Psoas muscle (tissue), 8 donors: ENCODE measurements at places on chromosomes 4 and X. TPM values are rescaled to one million over a fixed set of nuclear protein-coding genes. Genes with fewer than 3 reads are reported as not detected.

Gene RAP1GDS1
- 7.2 TPM for total RNA-seq

Gene MUC7
- total RNA-seq = not detected

Gene GYG2
- total RNA-seq = 0.52 TPM

Gene F8
- total RNA-seq = 26.2 TPM

Gene TBC1D9
- 4.6 TPM for total RNA-seq

Gene TGIF2LX
- not detected for total RNA-seq

DNA sequence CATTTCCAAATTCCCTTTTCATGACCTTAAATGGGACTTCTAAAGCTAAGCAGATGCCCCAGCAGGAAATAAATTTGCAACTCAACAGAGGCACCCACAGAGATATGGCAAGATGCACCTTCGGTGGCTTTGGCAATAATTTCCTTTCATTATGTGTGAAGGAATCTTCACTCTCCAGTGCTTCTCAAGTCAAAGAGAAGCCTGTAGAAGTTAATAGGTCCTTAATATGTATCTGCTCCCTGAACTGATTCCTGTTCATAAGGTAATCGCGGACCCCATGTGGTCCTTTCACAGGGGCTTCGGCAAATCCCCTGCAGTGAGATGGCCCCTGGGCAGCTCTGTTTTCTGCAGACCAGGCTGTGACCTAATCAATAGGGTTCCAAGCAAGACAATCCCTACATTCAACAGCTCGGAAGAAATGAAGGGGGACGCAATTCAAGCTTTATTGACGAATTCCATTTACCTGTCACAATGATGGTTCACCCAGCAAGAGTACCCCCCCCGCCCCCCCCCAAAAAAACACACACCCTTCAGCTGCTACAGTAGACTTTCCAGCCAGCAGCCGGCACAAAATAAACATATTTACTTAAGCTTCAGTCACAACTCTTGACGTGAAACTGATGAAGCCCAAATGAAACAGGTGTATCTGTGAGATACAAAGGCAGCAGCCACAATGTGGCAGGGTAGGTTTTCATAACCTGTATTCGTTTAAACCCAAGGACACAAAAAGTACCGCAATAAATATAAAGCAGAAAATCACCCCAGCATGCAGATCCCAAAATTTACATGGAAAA lies 35.3 kb downstream of the FAT1 start:
- H3K27me3 ChIP-seq = no peaks in the 10 kb centered on the region
- H3K27ac ChIP-seq = no peak overlapping the region
- peaks cover 7% of the 10 kb centered on the region for H3K4me1 ChIP-seq
- no peak overlapping the region for H3K4me3 ChIP-seq
- H3K36me3 ChIP-seq = no peaks in the 10 kb centered on the region

DNA sequence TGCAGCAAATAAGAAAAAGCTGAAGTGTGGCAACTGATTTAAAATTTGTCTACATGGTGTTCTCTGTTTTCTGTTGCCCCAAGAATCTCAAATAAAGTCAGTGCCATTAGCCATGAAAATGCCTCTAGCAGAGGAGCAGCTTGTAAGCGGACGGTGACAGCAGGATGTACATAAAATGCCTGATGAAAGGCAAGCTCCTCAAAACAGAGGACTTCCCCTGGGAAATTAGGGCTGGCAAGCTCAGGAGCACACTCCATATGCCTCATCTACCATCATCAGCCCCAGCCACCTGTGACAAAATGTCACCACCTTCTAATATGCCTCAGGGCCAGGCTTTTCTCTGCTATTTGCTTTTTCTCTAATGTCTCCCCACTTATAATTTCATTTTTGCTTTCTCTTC lies 54.5 kb downstream of the ASB9 start:
- H3K27ac ChIP-seq = no peak overlapping the region
- H3K4me1 ChIP-seq = no peaks in the 10 kb centered on the region
- H3K4me3 ChIP-seq = no peak overlapping the region
- no peaks in the 10 kb centered on the region for H3K36me3 ChIP-seq
- DNase-seq = no peak

DNA sequence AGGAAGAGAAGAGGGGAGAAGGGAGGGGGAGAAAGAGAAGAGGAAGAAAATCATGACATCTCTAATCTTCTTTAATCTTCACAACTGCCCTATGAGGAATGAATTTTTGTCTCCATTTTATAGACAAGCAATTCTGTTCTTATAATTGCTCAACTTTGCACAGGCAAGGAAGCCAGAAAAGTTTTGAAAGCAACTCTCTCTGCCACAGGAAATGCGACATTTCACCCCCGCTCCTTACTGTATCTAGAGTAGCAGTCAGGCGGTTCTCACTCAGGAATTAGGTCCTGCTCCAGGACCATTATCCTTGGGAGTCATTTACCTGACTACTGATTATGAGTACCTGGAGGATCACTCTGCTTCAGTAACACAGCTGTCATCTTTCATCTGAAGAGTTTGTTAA lies 69.2 kb upstream of the FAM9A start:
- no peak for DNase-seq
- no peak overlapping the region for H3K4me3 ChIP-seq
- H3K36me3 ChIP-seq = no peaks in the 10 kb centered on the region
- H3K27ac ChIP-seq = no peak overlapping the region
- H3K4me1 ChIP-seq = no peaks in the 10 kb centered on the region

GRCh38 chr4:107751670-107752069 lies 31.6 kb upstream of the PAPSS1 start:
- no peaks in the 10 kb centered on the region for H3K4me1 ChIP-seq
- DNase-seq = no peak
- no peaks in the 10 kb centered on the region for H3K36me3 ChIP-seq
- H3K27ac ChIP-seq = no peak overlapping the region
- no peak overlapping the region for H3K4me3 ChIP-seq

- no peak overlapping the region for H3K27ac ChIP-seq
- no peak overlapping the region for H3K4me3 ChIP-seq
- no peaks in the 10 kb centered on the region for H3K36me3 ChIP-seq
- no peak for DNase-seq
- no peaks in the 10 kb centered on the region for H3K27me3 ChIP-seq
Measured at GRCh38 chr4:70488748-70489147, 16.8 kb downstream of the MUC7 start.

DNA sequence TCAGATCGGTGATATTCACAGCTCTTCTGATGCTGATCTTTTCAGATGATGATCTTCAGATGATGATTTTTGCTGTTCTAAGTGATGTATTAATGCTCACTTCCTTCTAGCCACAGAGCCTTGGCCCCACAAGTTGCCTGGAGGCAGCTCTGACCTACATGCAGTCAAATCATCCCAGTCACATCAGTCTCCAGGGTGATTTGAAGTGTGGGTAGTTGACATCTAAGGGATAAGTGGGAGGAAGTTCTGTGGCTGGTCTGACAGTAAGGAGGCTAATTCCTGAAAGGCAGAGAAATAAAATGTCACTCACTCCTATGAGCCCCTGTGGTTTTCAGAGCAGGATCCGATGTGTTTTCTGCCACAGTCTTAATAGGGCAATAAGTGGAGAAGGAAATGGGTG lies 79.8 kb upstream of the RPL34 start:
- no peak overlapping the region for H3K27ac ChIP-seq
- no peak overlapping the region for H3K4me3 ChIP-seq
